Cardiac ventricle fibroblast (primary cell): ENCODE measurements at places on chromosomes 5 and 9. TPM values are rescaled to one million over a fixed set of nuclear protein-coding genes. Genes with fewer than 3 reads are reported as not detected.

PCDHGA1 gene
- 0.19 and 1.3 TPM in 2 replicates for total RNA-seq

SLC4A9 gene
- not detected in 2 replicates for total RNA-seq

PCDHB9 gene
- total RNA-seq, result 0.56 and 1.0 TPM in 2 replicates

TXNDC8 gene
- total RNA-seq, result not detected in 2 replicates

PCDHA5 gene
- not detected in 2 replicates for total RNA-seq

ANKRD31 gene
- under 0.01 and 0.05 TPM in 2 replicates for total RNA-seq

TYRP1 gene
- not detected in 2 replicates for total RNA-seq

TSSK1B gene
- total RNA-seq, result 0.10 and 0.12 TPM in 2 replicates

COL15A1 gene
- 6.4 and 6.9 TPM in 2 replicates for total RNA-seq

DAB2 gene
- total RNA-seq, result 134 and 166 TPM in 2 replicates

DOCK2 gene
- total RNA-seq, result 0.44 and 1.7 TPM in 2 replicates

CATSPER3 gene
- not detected in 2 replicates for total RNA-seq

NOL8 gene
- 26.8 and 28.4 TPM in 2 replicates for total RNA-seq

CYSRT1 gene
- 1.4 TPM in 1 of 2 replicates, not detected in the other for total RNA-seq

EIF4E1B gene
- not detected in 2 replicates for total RNA-seq

PHF24 gene
- 0.05 and 0.06 TPM in 2 replicates for total RNA-seq

IL3 gene
- total RNA-seq, result not detected in 2 replicates

PCDHB13 gene
- 1.4 and 1.7 TPM in 2 replicates for total RNA-seq

FIBCD1 gene
- 0.15 and 0.62 TPM in 2 replicates for total RNA-seq

PCDHA9 gene
- 0.05 TPM in 1 of 2 replicates, not detected in the other for total RNA-seq

AK8 gene
- 0.88 and 1.4 TPM in 2 replicates for total RNA-seq

PPP3R2 gene
- total RNA-seq, result not detected in 2 replicates

HSDL2 gene
- total RNA-seq, result 32.4 and 34.4 TPM in 2 replicates

GNA14 gene
- total RNA-seq, result 2.2 and 3.0 TPM in 2 replicates

RAD17 gene
- total RNA-seq, result 12.5 and 17.5 TPM in 2 replicates

DDX4 gene
- not detected in 2 replicates for total RNA-seq

GGTA1 gene
- 0.25 and 1.1 TPM in 2 replicates for total RNA-seq

PCDHB7 gene
- 1.2 and 1.3 TPM in 2 replicates for total RNA-seq

IFNA2 gene
- not detected in 2 replicates for total RNA-seq

ZBED3 gene
- total RNA-seq, result 7.4 and 7.6 TPM in 2 replicates

GPR150 gene
- 0.20 and 0.31 TPM in 2 replicates for total RNA-seq

BARHL1 gene
- total RNA-seq, result not detected in 2 replicates

BTF3 gene
- total RNA-seq, result 487 and 576 TPM in 2 replicates

FOXD4L5 gene
- total RNA-seq, result 0.37 TPM in 1 of 2 replicates, not detected in the other

FCHO2 gene
- total RNA-seq, result 7.9 and 10.2 TPM in 2 replicates

EQTN gene
- total RNA-seq, result not detected in 2 replicates

PRRC2B gene
- total RNA-seq, result 97.3 and 124 TPM in 2 replicates

MAMDC4 gene
- 0.37 and 0.78 TPM in 2 replicates for total RNA-seq

PTGS1 gene
- total RNA-seq, result 122 and 135 TPM in 2 replicates

STKLD1 gene
- total RNA-seq, result 0.34 TPM in 1 of 2 replicates, not detected in the other

RLN2 gene
- not detected in 2 replicates for total RNA-seq

GPR151 gene
- not detected in 2 replicates for total RNA-seq

BTNL3 gene
- total RNA-seq, result not detected in 2 replicates

MUSK gene
- total RNA-seq, result 0.05 and 0.06 TPM in 2 replicates

SHOC1 gene
- not detected in 2 replicates for total RNA-seq

SCGB3A1 gene
- not detected in 2 replicates for total RNA-seq

RBM18 gene
- total RNA-seq, result 7.3 and 10.9 TPM in 2 replicates

ZDHHC21 gene
- 1.8 and 2.5 TPM in 2 replicates for total RNA-seq

LCN2 gene
- not detected in 2 replicates for total RNA-seq

PROB1 gene
- 1.2 and 2.1 TPM in 2 replicates for total RNA-seq

SLC34A3 gene
- total RNA-seq, result not detected in 2 replicates

PRR7 gene
- total RNA-seq, result 26.0 and 30.6 TPM in 2 replicates
